ENCODE measurements at places on chromosomes 3 and 15.

- DNase-seq: no peak
These were observed 101.5 kb upstream of the CPNE4 start for GRCh38 chr3:132136334-132136716.

DNA sequence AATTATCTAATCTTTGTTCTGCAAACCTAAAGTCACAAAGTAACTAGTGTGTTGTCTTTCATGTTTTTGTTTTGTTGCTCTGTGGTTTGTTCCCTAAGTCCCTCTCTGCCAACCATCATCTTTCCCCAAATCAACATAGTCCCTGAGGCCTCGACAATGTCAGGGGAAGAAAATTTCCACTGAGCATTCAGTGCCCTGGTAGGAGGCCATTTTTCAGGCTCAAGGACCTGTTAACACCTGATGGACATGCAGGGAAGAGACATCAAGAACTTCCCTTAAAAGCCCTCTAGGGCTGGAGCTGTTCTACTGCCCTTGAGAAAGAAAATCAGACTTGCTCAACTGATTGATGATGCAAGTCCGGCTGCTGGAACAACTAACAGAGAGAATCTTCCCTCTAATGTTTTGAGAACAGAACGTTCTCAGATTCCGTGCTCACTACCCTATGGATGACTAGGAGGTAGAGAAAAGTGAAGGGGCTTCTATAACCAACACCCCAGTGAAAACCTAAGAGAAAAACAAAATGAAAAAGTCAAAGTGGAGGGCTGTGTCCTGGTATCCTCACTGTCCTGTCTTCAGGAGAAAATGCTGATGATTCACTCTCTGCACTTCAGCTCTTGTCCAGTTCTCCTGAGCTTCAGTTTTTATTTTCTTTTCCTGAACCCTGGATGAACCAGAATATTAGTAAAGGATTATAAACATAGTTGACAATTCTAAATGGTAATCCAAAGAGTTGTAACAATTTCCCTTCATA, 373.1 kb downstream of the FOXP1 start:
- DNase-seq: no peak

GRCh38 chr15:87362531-87362930, 894.0 kb downstream of the NTRK3 start:
- no peak for DNase-seq

DNA sequence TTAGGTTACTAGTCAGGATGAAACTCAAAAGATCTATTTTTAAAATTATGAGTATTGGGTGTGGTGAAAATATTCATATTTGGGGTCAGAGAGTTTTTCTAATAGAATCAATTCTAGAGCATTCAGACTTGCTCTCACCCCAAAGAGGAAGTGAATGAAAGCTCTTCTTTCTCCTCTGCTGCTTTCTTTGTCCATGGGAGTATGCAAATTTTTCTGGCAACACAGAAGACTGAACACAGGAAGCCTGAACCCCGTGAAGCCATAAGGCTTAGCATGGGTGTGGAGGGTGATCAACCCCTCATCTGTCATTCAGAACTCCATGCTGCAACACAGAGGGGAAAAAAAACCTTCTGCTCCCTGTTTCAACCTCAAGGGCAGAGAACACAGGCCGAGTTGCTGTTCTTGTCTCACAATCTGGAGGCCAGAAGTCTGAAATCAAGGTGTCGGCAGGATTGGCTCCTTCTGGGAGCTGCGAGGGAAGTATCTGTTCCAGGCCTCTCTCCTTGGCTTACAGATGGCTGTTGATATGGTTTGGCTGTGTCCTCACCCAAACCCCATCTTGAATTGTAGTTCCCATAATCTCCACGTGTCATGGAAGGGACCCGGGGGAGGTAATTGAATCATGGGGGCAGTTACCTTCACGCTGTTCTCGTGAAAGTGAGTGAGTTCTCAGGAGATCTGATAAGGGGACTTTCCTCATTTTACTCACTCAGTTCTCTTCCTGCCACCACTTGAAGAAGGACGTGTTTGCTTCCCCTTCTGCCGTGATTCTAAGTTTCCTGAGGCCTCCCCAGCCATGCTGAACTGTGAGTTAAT, 33.7 kb upstream of the CD47 start:
- no peak for DNase-seq

DNA sequence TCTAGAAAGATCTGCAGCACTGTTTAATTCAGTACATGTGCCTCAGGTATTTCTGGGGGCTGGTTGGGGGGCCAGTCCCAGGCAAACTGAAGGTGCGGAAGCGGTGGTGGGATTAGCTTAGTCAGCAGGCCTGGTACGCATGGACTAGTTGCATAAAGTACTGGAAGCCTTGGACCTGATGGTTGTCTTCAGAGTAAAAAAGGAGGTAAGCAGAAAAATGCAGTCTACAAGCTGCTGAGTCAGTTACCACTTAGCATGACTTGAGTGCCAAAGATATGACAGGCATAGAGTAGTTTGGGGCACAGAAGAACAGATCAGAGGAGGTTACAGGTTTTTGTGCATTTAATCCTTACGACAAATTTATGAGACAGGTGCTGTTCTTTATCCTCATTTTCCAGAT, 19.9 kb upstream of the GOLGA8J start:
- DNase-seq: no peak

GRCh38 chr3:63364910-63365309, 86.8 kb downstream of the SYNPR start:
- no peak for DNase-seq

DNA sequence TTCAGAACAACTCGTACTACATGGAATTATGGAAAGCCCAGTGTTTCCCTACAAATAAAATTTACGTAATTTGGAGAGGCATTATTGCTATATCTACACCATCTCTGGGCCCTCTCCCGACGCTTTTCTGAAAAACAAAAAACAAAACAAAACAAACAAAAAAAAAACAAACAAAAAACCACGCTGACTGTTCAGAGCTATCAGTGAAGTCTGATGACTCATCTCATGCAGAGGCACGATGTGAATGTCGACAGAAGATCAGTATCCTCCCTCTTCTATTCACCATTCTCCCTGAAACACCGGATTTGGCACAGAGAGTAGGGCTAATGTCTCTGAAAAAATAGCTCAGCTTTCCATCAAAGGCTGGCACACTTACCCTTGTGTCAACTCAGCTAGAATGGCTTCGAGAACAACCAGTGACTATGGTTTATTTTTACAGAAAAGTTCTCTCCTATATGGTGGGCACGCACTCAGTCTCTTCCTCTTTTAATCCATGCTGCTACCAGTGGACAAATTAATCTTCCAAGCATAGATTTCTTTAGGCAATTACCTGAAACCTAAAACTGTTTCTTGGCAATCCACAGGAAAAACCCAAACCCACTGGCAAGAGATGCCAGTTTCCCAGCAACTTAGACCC, 1.5 kb downstream of the CRBN start:
- no peak for DNase-seq

DNA sequence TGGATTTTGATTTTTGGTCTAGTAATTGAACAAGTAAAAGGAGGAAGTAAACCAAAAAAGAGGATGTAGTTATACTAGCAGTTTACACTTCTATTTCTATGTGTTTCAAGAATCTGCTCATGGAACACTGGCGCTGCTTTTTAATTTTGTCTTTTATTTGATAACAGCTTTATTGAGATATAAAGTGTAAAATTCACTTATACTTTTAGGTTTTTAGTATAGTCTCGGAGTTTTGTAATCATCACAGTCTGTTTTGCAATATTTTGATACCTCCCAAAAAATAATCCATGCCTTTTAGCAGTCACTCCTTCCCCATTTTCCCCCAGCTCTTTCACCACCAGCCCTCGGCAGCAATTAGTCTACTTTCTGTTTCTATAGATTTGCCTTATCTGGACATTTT, 18.0 kb downstream of the UBE2E2 start:
- no peak for DNase-seq

- no peak for DNase-seq
These were observed 682.6 kb downstream of the ROBO1 start for GRCh38 chr3:79085171-79085570.

All from left hindlimb (tissue), 1 donor.